ENCODE measurements at places on chromosomes 13 and 19.

DNA sequence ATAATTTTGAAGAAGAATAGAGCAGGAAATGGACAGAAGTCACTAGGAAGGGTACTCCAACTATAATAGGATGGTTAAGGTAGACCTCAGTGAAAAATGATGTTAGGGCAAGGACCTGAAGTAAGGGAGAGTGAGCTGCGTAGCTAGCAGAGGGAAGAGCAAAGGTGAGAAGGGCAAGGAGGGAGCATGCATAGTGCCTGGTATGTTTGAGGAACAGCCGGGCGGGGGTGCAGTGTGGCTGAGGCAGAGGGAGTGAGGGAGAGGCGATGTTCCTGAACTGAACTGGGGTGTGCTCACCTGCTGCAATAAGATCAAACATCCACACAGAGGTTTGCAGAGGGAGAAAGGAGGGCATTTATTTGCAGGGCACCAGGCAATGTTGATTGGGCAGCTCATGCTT is 110.4 kb downstream of the DNAJC15 start:
- no peak for DNase-seq

GRCh38 chr19:3350014-3350663 is 16.2 kb upstream of the NFIC start:
- DNase-seq = no peak

DNA sequence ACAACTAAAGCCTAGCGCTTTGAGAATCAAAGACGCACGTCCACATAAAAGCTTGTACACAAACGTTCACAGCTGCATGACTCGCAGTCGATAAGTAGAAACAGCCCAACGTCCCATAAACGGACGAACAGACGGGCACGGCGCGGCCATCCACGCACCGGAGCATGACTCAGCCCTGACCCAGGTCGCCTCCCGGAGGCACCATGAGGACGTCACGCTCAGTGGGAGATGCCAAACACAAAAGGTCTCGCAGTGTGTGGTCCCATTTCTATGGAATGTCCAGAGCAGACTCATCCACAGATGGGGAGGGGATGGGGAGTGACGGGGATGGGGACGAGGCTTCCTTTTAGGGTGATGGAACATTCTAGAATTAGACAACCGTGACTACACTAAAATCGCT is 9.4 kb downstream of the POLRMT start:
- no peak for DNase-seq

- DNase-seq = no peak
Observed at GRCh38 chr13:25179011-25179410, 6.9 kb upstream of the AMER2 start.

GRCh38 chr19:29413435-29413834 is 112.4 kb upstream of the VSTM2B start:
- no peak for DNase-seq

- DNase-seq = no peak
Observed at GRCh38 chr13:43441899-43442499, 344.8 kb downstream of the ENOX1 start.

DNA sequence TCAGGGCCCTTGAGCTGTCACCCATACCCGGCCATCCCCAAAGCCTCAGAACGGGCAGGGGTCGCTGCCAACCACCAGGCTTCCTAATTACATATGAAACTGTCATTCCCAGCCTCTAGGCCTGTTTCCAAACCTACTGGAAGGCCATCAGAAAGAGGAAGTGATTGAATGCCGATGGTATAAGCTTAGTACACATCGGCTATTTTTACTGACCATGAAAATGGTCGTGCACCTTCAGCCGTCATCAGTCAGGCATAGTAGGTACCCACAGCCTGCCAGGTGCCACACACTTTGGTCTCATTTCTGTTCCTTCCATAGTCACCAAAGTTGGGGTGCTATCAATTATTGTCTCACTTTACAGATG is 10.2 kb downstream of the KRI1 start:
- DNase-seq = no peak

GRCh38 chr13:51298812-51299211 is 40.7 kb upstream of the SERPINE3 start:
- no peak for DNase-seq

GRCh38 chr13:111156421-111156820 is 41.3 kb downstream of the ARHGEF7 start:
- DNase-seq = no peak

- no peak for DNase-seq
Observed at GRCh38 chr13:95763601-95764000, 86.7 kb downstream of the DNAJC3 start.

GRCh38 chr13:105406551-105406950 is 1128.9 kb downstream of the EFNB2 start:
- DNase-seq = no peak

DNA sequence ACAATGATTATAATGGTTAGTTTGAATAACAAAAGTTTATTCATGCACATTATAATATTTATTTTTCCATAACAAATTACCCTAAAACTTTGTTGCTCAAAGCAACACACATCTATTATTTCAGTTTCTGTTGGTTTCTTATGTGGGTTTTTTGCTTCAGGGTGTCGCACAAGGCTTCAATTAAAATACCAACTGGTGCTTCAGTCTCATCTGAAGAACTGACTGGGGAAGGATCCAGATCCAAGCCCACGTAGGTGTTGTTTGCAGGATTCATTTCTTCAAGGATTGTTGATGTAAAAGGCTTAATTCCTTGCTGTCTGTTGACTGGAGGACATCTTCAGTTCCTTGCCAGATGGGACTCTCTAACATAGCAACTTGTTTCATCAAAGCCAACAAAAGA is 747.2 kb upstream of the PCDH20 start:
- no peak for DNase-seq

GRCh38 chr19:49119411-49120324 is at the start of gene PPFIA3:
Gene PPFIA3, plus strand, starts transcription at chr19:49119544. Its CDS starts 8,330 bp downstream, at chr19:49127874.
- no peak for DNase-seq

- no peak for DNase-seq
Observed at GRCh38 chr13:63643543-63643942, 2227.9 kb upstream of the PCDH20 start.

- no peak for DNase-seq
Observed at GRCh38 chr19:39936020-39936419, 1.6 kb upstream of the FCGBP start.

DNA sequence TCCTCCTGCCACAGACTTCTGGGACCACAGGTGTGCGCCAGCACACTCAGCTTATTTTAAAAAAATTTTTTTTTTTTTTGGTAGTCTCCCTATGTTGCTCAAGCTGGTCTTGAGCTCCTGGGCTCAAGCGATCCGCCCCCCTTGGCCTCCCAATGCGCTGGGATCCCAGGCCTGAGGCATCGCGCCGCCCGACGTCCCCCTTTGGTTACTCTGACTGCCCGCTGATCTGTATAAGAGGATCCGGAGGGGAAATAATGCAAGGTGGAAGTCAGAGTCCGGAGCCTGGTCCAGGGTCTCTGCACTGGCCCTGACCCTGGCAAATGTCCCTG is 486 bp upstream of the ZNF805 start:
- DNase-seq = no peak

DNA sequence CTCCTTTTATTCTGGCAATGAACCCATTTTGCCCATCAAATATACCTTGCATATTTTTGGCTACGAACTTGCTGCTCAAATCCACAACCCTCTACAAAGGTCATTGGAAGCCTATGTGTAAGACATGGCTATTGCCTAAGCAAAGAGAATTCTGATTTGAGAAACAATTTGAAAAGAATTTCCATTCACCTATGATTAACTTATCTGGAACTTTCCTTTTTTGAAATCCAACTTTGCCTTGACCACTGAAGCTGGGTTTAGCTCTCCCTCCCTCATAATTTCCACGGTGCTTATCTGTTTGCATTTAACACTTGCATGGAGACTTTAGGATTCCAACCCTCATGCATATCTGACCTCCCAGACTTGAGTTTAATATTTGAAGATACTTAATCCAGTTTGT is 1514.7 kb upstream of the SLC10A2 start:
- DNase-seq = no peak

GRCh38 chr13:110499621-110500281 is 61.8 kb downstream of the RAB20 start:
- DNase-seq = no peak

GRCh38 chr19:18488403-18488723 is 33.5 kb downstream of the ELL start:
- DNase-seq = no peak

DNA sequence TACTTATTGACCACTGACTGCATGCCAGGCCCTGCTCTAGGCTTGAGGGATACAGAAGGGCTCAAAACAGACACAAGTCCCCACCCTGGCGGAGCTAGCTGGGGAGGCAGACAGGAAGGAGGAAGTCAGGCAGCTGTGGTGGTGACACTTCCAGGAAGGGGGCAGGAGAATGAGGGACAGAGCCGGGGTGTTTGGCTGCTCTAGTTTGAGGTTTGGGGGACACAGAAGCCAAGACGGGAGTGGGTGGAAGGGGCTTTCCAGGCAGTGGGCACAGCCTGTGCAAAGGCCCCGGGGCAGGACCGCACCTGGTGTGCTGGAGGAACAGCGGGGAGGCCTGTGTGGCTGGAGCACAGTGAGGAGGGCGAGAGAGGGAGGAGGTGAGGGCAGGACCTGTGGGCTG is 4.0 kb downstream of the MRPL54 start:
- no peak for DNase-seq

GRCh38 chr19:48755084-48755641 is at the start of gene FGF21:
Gene FGF21, plus strand, starts transcription at chr19:48755524. Its CDS starts 713 bp downstream, at chr19:48756237.
- no peak for DNase-seq

GRCh38 chr19:24052811-24053210 is 34.2 kb upstream of the ZNF254 start:
- DNase-seq = no peak

GRCh38 chr13:79282976-79283375 is 123.1 kb downstream of the RBM26 start:
- no peak for DNase-seq

DNA sequence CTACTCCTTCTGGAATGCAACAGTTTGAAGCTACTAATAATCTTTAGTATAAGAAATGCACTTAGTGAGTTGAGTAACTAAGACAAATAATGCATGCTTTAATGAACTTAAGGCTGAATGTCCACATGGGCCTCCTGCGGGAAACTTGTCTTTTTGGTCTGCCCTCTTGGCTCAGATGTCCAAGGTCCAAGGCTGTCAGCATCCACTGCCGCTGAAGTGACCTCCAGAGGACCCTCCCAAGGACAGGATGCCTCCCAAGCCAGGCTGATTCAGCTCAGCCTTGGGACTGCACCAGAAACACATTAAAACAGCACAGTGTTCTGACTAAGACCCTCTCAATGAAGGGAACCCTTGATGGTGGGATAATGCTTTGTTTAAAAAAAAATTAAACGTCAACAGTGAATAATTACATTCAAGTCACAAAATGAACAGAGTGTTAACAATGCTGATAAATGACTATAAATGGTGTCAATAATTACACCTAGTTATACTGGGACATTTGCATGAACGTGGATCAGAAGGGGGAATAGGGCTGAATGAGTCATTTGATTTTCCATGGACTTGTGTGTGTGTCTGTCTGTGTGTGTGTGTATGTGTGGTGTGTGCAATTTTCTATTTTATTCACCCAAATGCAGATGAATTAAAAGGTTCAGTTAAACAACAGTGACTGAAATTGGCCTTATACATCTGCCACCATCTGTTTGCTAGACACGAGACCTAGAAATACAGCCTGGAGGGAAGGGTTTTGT is 150.5 kb downstream of the COL4A1 start:
- DNase-seq = no peak

DNA sequence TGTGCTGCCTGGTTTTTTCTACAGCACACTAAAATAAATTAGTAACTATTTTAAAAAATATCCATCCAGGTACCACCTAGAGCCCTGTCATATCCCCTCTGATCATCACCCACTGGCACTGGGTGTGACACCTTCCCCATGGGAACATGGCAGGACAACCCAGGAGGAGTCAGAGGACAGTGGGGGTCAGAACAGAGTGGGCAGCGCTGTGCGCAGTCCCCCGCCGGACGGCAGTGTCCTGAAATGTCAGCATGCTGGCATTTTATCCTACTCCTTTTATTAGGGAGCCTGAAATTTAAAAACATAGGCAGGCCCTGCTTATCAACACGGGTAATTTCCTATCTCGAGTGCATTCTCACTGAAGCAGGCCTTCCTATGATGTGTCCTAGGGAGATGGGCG is 42.1 kb upstream of the GAS6 start:
- no peak for DNase-seq

GRCh38 chr19:19943848-19944582 is 43.3 kb downstream of the ZNF93 start:
- DNase-seq = no peak

- no peak for DNase-seq
Observed at GRCh38 chr13:91930687-91931086, 532.3 kb downstream of the GPC5 start.

DNA sequence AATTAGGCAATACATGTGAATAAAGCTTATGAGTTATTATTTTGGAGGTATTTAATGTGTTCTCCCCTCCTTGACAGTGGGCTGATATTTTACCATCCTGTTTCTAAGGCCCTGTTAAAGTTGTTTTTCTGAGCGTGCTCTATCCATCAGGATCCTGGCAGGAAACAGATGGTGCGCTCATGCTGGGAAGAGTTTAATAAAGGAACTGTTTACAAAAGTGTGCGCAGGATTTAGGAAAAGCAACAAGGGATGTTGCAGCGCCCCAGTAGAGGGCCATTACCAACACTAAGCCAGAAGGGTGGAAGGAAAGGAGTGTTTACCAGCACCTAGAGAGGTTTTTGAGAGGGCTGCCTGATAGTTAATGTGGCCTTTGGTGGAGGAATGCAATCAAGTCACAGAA is 374.5 kb downstream of the KCNRG start:
- no peak for DNase-seq

DNA sequence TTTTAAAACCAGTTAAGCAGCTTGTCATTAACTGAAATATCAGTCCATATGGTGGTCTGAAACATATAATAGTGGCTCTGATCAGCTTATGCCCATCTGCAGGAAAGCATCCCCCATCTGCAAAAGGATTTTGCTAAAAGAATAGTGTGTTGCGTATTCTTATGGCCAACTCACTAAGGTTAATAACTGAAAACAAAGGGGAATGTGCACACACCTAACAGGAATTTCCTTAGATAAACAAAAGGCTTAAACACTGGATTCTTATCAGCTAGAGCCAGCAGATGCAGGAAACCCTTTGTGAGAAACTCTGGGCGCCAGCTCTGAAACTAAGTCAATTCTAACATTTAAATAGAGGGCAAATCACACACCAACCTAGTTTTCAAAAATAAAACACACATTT is 22.1 kb downstream of the VPS36 start:
- DNase-seq = no peak

DNA sequence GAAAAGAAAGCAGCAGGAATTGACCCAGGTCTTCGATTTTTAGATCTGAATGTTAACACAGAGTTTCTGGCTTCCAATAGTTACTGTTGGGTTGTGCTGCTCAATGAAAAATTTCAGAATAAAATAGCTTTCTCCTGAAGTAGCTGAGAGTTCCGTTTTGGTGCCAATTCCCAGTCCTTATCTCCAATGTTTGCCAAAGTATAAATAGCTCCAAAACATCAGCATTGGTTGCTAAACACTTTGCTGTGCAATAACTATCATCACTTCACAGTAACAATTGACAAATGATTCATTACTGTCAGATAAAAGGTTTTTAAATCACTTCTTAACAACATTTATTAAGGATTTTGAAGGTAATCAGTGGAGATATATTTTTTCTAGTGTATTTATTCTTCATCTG is 446.0 kb downstream of the PCDH20 start:
- DNase-seq = no peak

- DNase-seq = peak; percentile 69
Observed at GRCh38 chr19:39052243-39052746, 19.9 kb upstream of the FBXO27 start.
